ENCODE measurements at places on chromosomes 5 and 9.

- DNase-seq, result no peak
Observed at GRCh38 chr9:129484352-129485000, 136.4 kb downstream of the C9orf50 start.

DNA sequence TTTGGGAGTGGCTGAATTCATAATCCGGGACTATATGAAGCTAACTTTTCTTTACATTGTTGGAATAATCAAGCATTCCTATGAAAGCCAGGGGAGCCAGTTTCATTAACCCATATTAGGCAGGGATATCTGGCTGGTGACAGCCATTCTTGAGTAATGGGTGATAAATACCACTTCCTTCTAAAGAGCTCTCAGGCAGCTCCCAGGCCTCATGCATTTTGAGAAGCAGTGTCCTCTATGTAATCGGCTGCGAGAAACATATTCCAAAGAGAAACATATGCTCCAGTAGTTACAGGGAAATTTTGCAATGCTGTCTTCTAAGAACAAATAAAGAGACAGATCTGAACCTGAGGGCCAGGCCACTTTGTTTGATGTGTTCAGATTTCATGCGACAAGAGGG is 83.1 kb downstream of the MSX2 start:
- no peak for DNase-seq

- DNase-seq, result no peak
Observed at GRCh38 chr5:170520372-170520771, 16.6 kb downstream of the KCNIP1 start.

DNA sequence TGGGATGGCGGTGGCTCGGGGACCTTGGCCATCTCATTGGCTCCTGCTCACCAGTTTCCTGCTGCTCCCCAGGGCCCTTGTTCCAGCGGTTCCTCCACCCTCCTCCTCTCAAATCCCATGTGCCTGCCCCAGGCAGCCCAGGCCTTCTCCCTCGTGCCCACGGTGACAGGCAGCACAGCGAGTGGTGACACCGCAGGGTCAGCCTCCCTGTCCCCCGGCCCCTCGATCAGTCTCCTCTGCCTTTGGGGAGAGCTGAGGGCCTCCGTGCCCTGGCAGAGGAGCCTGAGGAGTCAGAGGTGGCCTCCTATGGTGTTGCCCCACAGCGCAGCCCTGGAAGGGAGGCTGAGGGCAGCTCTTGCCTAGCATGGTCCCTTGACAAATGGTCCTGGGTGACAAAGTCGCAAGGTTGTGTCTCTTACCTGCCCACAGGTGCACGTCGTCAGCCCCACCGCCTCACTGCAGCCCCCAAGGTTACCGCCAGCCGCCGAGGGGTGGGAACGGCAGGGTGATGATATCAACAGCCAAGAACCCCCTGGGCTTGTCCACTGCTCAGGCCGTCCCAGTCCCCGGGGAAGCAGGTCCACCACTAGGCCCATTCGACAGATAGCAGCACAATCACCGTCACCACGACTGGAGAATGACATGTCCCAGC is 49.8 kb downstream of the NEK6 start:
- no peak for DNase-seq

- no peak for DNase-seq
Observed at GRCh38 chr5:136037001-136037705, 8.4 kb downstream of the TGFBI start.
